ENCODE measurements at places on chromosomes 13 and 19. TPM values are rescaled to one million over a fixed set of nuclear protein-coding genes. Genes with fewer than 3 reads are reported as not detected.

- DNase-seq: no peak
Observed at GRCh38 chr19:40960780-40961179, 30.3 kb upstream of the CYP2B6 start.

Gene ERVV-1
- not detected for total RNA-seq

DNA sequence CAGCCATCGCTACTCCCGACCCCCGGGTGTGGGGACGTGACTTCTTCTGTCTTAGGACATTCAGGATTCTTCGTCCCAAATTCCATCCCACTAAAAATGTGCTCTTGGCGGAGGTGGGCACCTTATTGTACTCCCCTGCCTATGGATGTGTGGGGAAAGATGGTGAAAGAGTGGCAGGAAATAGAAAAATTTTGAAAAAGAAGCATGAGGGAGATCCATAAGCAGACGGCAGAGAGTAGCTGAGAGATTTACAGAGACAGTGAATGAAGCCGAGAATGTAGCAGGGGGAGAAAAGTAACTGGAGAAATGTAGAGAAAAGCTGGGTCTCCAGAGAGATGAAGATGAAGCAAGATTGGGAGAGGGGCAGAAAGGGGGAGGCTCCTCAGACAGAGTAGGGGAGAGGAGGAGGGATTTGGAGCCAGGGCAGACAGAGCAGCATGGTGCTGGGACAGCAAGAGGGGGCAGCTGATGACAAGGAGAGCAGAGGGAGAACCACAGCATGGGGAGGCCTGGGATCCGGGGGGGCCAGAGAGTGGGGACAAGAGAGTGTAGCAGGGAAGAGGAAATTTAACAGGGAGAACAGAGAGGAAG lies 843 bp downstream of the ZNF610 start:
- no peak for DNase-seq

- DNase-seq: no peak
Observed at GRCh38 chr19:4715529-4716221, 8.0 kb downstream of the DPP9 start.

Gene NEK5
- 0.83 TPM for total RNA-seq

DNA sequence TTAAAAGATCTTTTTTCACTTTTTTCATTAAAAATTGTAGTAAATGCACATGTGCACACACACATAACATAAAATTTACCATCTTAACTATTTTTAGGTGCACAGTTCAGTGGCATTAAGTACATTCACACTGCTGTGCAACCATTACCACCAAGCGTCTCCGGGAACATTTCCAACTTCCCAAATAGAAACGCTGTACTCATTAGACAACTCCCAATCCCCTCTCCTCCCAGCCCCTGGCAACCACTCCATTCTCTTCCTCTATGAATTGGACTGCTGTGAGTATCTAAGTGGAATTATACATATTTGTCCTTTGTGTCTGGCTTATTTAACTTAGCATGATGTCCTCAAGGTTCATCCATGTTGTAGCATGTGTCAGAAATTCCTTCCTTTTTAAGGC lies 11.6 kb downstream of the GJB2 start:
- DNase-seq: no peak

Gene PGLYRP1
- total RNA-seq: not detected

Gene NLRP9
- total RNA-seq: not detected

- peak; percentile 89 for DNase-seq
Observed at GRCh38 chr19:47013041-47013517, 6.6 kb upstream of the NPAS1 start.

DNA sequence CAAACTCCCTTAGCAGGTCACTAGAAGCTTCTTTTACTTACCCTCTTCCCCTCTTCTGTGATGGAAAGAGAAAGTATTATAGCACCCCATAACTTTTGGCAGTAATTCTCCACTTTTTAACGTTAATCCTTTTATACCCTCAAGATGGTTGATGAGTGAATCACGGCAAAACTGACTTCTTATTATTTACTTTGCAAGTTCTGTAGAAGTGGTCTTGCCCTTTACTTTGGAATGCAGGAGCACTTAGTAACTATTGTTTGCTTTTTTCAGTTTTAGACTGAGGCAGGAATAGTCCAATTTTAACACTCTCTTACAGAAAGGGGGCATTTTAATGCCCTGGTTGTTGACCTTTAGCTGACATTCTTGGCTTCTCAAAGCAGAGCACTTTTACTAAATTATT lies 260.1 kb downstream of the LMO7 start:
- no peak for DNase-seq

GRCh38 chr13:113649212-113649611 lies 8.8 kb downstream of the ATP4B start:
- peak; percentile 44 for DNase-seq

GRCh38 chr13:42354241-42355091 lies 82.5 kb downstream of the AKAP11 start:
- DNase-seq: no peak

Gene PRR12
- total RNA-seq: 16.1 TPM

- DNase-seq: no peak
Observed at GRCh38 chr13:31116224-31116623, 45.5 kb downstream of the HSPH1 start.

DNA sequence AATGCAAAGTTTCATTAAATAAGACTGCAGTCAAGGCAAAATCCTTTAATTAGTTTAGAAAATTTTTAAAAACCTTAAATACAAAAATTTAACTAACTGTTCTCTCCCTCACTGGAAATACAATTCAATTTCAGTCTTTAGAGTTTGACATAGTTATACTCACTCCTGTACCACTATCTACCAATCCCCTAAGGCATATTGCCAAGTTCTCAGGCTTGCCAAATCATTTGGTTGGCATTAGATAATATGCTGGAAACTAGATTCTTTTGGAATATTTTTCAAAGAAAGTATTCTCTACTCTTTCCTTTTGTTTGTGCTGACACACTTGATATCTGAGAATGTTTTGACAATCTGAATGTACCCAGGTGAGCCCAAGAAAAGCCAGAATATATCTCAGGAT lies 77.2 kb downstream of the TSC22D1 start:
- DNase-seq: no peak

Gene PCDH20
- total RNA-seq: 2.1 TPM

Gene TNFAIP8L1
- total RNA-seq: 19.6 TPM

DNA sequence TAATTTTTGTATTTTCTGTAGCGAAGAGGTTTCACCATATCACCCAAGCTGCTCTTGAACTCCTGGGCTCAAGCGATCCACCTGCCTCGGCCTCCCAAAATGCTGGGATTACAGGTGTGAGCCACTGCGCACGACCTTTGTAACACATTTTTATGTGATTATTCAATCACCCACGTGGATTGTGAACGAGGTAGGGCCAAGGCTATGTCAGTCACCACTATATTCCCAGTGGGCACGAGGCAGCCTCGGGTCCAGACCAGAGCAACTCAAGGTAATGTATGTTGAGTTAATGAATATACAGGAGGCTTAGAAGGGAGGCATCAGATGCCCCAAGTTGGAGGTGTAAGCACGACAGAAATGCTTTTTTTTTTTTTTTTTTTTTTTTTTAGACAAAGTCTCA lies 8.9 kb downstream of the PTGIR start:
- DNase-seq: no peak

DNA sequence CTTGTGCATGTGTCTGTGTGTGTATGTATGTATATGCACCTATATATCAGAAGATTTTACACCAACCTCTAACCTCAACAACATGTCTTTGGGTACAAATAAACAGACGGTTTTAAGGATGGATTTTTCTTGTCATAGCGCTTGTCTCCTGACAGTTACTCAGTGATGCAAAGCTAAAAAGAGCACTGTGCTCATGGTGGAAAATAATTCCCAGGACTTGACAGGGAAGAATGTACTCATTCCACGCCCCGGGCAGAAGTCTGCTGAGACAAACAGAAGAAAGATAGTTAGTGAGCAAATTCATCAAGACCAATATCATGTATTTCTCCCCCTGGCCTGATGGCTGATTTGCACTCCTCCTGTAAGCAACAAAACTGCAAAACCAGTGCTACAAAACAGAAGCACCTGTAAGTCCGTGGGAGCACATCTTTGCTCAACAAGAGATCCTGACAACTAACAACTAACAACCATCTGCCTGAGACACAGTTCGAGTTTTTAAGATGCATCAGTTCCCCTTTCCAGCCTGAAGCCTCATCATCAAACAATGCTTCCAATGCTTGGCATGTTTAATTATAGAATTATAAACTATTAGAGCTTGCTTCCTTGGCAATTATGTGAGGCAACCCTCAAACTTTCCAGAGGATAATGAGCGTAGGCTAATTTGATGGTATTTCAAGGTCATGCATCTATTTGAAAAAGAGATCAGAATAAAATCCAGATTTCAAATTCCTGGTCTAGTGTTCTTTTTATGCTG lies 812.7 kb upstream of the MIR17HG start:
- DNase-seq: no peak

Gene CPB2
- not detected for total RNA-seq

GRCh38 chr13:45269204-45269603 lies 68.4 kb upstream of the KCTD4 start:
- no peak for DNase-seq
